G401 (cell line): ENCODE measurements at places on chromosomes 3 and 15.
A peak's percentile ranks its signal among the peaks of the same experiment; 100 is the strongest.

DNA sequence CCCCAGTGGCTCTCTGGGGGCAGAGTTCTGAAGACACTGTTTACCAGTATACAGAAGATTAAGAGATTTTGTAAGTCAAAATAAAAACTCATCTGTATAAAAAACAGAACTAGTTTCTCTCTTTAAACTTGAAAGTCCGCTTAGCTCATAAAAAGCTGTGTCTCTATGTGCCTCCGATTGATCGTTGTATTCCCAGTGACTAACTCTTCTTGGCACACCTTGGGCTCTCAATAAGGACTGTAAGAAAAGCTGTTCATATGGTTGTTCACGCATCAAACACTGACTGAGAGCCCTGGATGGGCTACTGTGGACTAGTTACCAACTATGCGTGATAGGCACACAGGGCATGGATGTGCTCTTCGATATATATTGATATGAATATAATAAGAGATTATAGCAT, 107.9 kb downstream of the P3H2 start:
- no peak for DNase-seq

DNA sequence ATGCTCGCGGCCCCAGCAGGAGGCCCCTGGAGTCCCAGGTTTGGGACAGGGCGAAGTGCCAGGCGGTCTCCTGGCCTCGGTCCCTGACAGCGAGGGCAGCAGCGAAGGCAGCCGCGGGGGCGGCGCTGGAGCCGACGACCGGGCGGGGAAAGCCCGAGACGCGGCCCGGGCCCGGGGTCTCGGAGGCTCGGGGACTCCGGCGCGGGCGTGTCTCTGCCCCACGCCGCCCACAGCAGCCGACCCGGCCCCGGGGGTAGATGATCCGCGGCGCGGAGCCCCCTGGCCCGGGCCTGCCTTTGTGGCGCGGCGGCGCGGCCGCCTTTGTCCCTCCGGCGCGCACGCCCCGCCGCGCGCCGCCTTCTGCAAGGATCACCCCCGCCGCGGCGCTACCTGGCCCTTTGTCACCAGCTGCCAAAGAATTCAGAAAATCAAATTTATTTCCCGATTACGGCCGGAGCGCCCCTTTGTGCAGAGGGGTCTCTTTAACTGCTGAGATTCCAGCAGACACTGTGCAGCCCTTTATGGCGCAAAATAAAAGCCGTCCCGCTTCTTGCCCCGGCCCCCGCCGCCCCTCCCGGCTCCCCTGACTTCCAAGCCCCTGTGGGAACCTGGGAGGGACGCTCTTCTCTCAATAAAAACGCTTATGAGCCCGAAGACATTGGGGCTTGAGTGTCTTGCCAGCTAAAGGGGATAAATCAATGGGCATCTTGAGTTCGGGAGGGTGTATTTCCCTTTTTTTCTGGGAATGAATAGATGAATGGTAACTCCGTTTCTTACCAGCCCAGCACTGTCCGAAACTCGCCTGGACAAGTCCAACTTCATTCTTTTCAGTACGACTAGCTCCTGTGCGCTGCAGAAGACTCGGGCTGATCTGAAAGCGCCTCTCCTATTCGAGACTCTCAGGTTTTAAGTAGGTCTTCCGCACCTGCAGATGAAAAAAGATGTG, 68.4 kb downstream of the HES1 start:
- no peak for DNase-seq

- DNase-seq: peak; percentile 19
These were observed 61.3 kb downstream of the PPARG start for GRCh38 chr3:12349895-12350811.

GRCh38 chr15:29623116-29623639, 199.1 kb downstream of the TJP1 start:
- DNase-seq: no peak

DNA sequence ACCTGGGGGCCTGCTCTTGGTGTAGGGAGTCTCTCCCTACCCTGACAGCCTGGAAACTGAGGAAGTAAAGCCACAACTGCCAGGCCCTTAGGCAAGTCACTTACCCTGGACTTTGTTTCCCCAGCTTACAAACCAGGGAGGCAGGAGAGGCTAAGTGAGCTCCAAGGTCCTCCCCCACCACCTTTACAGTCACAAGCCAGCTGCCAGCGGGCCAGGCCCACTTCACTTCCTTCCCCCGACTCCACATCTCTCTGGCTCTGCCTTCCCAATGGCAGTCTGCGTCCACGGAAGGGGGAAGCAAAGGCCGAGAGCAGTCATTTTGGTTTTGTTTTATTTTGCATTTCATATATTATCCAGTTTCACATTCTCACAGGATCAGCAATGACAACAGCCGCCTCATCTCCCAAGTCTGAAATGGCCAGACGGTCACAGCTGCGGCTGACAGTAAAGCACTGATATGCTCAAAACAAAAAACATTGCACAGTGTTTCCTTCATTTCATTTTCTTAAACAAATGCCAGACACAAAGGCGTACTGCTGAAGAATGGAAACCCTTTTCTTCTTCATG, 35.7 kb downstream of the RBPMS2 start:
- DNase-seq: no peak

GRCh38 chr15:37104424-37104981, 4.2 kb upstream of the MEIS2 start:
- DNase-seq: peak; percentile 21

DNA sequence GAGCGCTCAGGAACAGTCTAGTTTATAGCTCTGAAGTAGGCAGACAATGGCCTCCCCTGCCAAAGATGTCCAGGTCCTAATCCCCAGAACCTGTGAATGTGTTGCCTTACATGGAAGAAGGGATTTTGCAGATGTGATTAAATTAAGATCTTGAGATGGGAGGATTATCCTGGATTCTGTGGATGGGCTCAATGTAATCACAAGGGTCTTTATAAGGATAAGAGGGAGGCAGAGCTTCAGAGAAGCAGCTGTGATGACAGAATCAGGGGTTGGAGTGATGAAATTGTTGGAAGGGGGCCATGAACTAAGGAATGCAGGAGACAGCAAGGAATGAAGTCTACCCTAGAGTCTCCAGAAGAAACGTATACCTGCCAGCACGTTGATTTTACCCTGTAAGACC, 14.0 kb upstream of the GK5 start:
- no peak for DNase-seq

DNA sequence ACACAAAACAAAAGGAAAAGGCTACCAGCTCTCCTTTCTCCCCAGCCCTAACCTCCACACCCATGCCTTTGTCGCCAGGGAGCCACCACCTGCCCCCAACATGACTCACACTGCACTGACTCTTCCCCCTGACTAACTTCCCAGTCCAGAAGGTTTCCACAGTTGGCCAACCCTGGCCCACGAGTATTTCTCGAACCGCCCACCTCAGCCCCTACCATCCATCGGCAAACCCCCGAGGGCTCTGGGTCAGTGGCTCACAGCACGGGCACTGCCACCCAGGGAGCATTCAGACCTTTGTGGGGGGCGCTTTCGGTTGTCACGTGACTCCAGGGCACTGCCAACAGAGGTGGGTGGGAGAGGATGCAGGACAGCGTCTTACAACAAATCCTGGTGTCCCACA, 152.3 kb downstream of the LRRC28 start:
- no peak for DNase-seq

- DNase-seq: no peak
These were observed 367.3 kb upstream of the FRG2C start for GRCh38 chr3:75296858-75297257.

- DNase-seq: no peak
These were observed 161.6 kb downstream of the SQOR start for GRCh38 chr15:45796433-45796832.

- no peak for DNase-seq
These were observed 6.0 kb downstream of the SLC6A11 start for GRCh38 chr3:10822055-10822454.

GRCh38 chr15:31343831-31344230, 17.2 kb downstream of the KLF13 start:
- DNase-seq: no peak
